Epithelial cell of prostate (primary cell): ENCODE measurements at places on chromosomes 7 and 10.

GRCh38 chr7:114832906-114833595, 88.8 kb upstream of the MDFIC start:
- DNase-seq: no peak

GRCh38 chr10:132494866-132495630, 42.5 kb upstream of the INPP5A start:
- no peak for DNase-seq

- DNase-seq: peak; percentile 77
These were observed 64.8 kb upstream of the CAPZA2 start for GRCh38 chr7:116797612-116798011.

DNA sequence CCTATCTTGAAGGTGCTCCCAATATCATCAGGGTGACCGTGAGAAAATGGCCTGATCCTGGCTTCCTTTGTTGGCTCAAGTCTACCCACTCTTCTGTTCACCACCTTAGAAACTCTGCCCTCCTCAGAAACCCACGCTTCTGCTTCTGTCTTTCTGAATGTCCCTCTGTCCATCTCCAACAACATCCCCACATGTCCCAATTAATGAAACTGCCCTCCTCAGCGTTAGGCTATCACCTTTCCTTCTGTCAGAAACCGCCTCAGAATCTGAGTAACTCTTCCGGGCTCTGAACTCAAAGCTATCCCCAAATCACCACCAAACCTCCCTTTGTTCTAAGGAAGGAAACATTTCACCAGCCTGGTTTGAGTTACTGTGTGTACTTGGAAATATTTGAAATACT, 315.8 kb upstream of the ZNF32 start:
- DNase-seq: no peak

GRCh38 chr10:82266438-82266837, 391.4 kb downstream of the NRG3 start:
- peak; percentile 18 for DNase-seq

GRCh38 chr10:121462281-121462680, 136.0 kb downstream of the FGFR2 start:
- no peak for DNase-seq

DNA sequence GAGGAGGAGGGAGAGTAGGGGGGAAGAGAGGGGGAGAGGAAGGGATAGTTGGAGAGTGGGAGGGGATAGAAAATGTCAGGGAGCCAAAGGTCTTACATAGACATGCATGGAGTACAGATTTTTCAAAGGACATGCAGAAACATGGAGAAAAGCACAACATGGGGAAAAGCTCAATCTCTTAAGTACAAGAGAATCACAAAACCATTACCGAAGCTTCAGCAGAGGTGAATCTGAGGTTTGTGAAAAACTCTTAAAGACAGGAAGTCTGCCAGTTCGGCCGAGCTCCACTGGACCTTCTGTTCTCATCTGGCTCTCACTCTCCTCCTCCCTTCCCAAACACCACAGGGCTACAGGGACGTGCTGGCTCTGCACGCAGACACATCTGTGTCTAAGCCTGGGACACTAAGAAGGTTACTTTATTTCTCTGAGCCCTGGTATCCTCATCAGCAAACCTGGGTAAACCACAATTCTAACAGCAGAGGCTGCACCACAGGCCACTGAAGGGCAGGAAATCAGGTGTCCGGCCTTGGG, 133.9 kb downstream of the COBL start:
- no peak for DNase-seq

DNA sequence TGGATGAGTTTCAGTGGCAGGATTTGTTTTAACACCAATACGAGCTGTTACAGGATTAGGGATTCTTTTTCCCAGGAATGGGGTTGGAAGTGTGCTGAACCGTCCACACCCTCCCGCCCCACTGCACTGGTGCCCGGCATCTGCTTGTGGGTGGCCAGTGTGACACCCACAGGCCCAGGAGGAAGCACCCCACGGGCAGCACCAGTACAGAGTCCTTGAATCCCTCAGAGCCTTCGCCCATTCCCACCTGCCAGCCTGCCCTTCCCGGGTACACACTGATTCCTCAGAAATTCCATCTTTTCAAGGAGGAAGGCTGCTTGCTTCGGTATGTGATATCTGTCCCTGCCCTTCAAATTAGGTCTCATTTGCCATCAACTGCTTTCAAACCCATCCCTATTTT, 15.4 kb downstream of the INSIG1 start:
- no peak for DNase-seq
